ENCODE measurements at places on chromosomes 7 and 10.

DNA sequence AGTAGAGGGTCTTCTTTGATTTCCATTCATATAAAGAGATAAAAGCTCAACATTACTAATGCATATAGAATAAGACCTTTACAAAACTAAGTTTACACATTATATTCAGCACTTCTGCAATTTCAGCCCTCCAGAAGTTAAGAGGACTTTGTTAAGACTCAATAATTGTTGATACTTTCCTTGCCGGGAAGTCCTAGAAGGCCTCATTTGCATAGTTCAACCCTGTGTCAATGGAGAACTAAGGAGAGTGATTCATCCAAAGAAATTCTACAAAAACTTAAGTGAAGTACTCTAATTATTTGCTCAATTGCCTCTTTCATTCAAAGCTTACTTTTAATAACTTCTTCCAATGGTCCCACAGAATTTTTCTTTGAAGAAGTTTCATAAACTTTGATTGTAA is 1060.3 kb upstream of the CELF2 start:
- DNase-seq: peak; percentile 69

- DNase-seq: no peak
These were observed 61.3 kb downstream of the RAPGEF5 start for GRCh38 chr7:22295402-22296264.

GRCh38 chr7:69803699-69804516 is 205.6 kb downstream of the AUTS2 start:
- DNase-seq: no peak

GRCh38 chr7:29929018-29929807 is 60.4 kb downstream of the SCRN1 start:
- DNase-seq: no peak

GRCh38 chr10:32005050-32005449 is 51.2 kb downstream of the KIF5B start:
- peak; percentile 20 for DNase-seq

DNA sequence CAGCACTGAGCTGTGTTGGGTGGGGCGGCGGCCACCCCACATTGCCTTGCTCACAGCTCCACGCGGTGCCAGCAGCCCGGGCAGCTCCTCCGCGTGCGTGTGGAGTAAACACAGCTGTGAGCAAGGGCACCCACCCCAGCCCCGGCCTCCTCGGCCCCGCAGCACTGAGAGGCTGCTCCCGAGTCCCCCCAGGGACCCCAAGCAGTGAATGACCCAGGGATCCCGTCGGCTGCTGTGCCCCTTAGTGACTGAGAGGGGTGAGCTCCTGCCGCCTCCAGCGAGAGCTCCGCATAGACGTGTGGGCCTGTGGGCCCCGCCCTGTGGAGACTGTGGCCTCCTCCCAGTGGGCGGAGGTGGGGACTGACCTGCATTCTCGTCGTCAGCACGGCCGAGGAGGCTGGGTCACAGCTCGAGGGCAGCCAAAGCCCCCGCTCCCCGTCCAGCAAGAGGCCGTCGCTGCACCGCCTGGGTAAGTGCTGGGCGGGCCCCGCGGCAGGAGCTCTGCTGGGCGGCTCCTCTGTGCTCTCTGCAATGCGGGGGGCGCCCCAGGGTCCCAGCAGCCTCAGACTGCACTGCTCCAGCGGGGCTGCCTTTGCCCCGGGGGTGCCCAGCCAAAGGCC is 29.9 kb upstream of the UTF1 start:
- no peak for DNase-seq

- no peak for DNase-seq
These were observed 289.9 kb upstream of the LRGUK start for GRCh38 chr7:133837224-133837623.

DNA sequence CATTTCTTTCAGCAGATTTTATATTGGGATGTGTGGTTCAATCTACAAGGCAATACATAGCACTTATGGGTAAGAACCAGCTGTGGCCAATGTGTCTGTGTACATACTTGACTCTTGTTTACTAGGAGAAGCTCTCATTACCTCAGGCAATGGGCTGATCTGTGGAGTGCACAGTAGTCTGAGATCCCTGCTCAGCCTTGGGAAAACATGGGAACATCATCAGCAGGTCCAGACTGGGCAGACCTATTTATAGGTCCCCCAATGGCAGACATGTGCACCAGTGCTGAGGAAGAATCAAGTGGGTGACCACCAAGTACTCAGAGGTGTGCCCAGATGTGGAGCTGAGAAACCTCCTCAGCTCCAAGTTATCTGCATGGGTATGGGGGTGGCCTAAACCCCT is 349.7 kb downstream of the KIF20B start:
- DNase-seq: no peak

DNA sequence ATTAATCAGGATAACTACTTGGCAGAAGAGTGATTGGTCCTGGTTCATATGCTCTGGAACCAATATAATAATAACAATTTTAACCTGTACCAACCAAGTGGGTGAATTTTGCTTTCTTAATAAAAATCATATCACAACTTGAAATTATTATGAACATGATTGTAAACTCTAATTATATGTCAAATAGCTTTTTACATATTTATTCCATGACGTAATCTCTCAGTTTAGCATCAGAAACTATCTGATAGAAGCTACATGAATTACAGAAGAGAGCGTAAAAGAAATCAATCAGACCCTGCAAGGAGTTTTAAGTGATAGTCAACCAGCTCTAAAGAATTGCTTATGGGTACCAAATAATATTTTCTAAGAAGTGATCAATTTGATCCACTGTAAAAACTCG is 10.1 kb downstream of the GNG11 start:
- DNase-seq: no peak

DNA sequence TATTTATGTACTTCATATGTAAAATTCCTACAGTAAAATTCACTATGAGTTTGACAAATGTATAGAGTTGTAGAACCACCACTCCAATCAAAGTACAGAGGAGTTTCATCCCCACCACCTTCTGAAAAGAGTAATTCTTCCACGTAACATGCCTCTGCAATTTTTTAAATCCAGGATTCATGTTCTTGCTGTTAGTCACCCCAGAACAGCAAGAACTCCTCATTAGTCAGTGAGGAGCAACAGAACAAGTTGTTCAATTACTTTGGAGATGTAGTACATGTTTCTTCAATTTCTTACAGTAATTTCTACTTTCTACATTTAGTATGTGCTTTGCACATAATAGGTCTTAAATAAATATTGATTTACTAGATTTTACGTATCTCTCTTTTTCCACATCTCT is 248.1 kb downstream of the ABCA13 start:
- no peak for DNase-seq

DNA sequence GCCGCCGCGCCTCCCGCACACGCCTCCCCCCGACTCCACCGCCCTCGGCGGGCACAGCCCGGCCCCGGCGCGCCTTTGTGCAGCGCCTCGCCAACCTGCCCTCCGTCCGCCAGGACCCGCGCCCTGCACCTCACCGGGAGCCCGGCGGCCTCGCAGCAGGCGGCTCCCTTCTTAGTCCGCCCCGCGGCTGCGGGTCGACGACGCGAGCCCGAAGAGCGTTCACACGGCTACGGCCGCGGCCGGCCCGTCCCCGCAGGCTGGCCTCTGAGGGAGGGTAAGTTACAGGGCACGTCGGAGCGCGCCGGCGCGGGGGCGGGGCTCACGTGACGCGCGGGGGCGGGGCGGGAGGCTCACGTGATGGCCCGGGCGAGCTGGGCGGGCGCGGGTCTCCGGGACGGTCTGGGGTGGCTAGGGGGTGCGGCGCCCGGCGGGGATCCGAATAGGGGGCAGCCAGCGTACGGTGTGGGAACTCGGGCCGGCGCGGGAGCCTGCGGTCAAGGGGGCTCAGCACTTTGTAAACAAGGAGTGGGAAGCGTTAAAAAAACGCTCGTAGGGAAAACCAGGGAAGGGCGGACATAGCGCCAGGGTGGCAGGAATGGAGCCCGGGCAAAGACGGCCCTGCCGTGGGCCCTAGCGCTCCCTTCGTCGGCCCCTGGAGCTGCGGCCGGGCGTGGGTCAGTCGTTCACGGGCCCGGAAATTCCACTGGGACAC is at the start of gene ARHGAP12:
Gene ARHGAP12 (minus strand): TSS at position 283 of the 712 bp plus-strand sequence. CDS start 19,976 bp downstream, outside the sequence.
- DNase-seq: peak; percentile 67

GRCh38 chr7:116548506-116548905 is 23.7 kb downstream of the CAV1 start:
- DNase-seq: no peak

DNA sequence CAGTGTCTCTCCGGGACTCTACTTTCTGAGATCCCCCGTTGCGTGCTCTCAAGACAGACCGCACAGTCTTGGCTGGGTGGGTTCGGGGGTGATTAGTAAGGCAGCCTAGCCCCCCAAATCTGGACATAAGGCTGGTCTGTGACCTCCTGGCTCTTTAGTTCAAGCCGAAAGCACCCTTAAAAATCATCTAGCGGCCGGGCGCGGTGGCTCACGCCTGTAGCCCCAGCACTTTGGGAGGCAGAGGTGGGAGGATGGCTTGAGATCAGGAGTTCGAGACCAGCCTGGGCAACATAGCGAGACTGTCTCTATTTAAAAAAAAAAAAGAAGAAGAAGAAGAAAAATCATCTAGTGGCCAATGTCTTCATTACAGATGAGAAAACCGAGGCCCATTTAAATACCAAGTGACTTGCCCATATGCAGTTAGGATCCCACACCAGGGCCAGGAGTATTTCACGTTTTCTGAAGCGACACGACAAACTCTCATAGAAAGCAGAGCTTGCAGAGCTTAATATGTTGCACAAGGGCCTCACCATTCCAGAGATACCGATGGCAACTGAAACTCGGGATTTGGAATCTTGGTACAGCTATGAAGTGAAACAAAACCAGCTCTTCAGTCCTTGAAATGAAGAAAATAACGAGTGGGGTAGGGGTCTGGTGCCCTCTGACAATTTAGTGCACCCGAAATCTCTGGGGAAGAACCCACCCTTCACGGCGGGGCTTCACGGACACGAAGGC is 703 bp upstream of the HILPDA start:
- DNase-seq: peak; percentile 24

DNA sequence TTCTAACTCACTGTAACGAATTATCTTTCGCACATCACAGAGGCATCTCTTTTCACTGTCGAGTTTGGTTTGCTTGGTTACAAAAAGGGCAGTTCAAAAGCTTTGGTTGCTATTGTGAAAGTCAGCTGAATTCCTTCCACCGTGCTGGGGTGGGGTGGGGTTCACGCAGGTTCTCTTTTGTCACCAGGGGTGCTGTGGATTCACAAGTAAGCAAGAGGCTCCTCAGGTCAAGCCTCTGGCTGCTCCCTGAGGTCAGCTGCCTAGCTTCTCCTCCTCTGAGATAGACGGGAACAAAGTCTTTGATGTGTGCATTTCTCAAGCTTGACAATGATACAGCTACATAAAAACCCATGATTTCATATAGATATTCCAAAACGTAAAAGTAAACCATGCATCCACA is 47.7 kb downstream of the EGFR start:
- no peak for DNase-seq

DNA sequence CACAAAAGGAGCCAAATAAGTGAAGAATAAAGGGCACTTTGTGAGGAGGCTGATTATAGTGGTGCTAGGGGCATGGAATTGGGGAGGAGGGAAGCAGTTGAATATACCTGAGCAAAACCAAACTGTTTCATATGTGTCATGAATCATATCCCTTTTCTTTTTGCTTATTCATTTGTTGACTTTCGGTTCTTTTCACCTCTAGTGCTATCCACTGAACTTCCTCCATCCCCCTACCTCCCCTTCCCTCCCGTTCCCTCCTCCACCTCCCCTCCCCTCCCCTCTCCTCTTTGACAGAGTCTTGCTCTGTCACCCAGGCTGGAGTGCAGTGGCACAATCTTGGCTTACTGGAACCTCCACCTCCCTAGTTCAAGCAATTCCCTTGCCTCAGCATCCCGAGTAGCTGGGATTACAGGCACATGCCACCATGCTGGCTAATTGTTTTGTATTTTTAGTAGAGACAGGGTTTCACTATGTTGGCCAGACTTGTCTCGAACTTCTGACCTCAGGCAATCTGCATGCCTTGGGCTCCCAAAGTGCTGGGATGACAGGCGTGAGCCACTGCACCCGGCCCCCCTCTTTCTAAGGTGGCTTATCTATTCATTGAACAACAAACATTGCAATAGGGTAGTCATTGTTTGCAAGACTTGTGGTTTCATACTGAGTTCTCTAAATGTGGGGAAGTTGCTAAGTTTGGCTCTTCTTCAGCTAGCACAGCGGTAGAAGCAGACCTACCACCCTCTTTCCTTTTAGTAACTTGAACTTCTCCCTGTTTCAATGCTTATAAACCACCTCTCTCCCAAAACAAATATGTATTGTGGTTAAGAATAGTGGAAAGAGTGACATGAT is 150.4 kb upstream of the PRPS1L1 start:
- no peak for DNase-seq
